ENCODE measurements at places on chromosomes 13 and 19.
A peak's percentile ranks its signal among the peaks of the same experiment; 100 is the strongest.

DNA sequence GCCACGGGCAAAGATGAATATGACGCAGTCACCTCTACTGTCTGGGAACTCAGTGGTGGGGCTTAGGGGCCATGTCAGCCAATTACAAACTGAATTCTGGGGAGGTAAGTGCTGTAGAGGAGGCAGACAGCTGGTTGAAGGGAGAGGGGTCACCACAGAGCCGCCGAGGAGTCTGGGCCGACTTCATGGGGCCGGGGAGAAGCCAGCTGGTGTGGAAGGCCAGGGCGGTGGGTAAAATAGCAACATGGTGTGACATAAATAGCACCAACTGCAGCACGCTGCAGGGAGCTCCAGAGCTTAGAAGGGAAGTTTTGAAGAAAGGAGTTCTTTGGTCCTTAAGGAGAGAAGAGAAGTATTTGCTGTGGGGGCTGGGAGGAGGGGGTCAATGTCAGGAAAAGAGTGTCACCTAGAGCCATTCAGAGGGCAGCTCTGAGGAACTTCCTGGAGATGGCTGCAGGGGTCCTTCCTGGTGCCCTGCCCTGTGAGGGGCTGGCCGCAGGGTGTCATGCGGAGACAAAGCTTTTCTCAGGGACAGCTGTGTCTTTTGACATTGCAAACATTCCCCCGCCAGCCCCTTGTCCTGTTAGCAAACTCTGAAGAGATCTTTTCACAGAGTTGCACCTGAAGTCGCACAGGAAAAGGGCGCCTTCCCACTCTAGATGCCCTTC, 6.4 kb downstream of the METTL21C start:
- no peaks in the 10 kb centered on the region for H3K36me3 ChIP-seq
- H3K4me3 ChIP-seq: no peak overlapping the region
- H3K27ac ChIP-seq: no peak overlapping the region
- DNase-seq: no peak
- H3K4me1 ChIP-seq: peaks cover 8% of the 10 kb centered on the region

GRCh38 chr13:113646921-113647340, 11.1 kb downstream of the ATP4B start:
- peaks cover 8% of the 10 kb centered on the region for H3K36me3 ChIP-seq
- H3K4me3 ChIP-seq: no peak overlapping the region
- H3K27ac ChIP-seq: no peak overlapping the region

DNA sequence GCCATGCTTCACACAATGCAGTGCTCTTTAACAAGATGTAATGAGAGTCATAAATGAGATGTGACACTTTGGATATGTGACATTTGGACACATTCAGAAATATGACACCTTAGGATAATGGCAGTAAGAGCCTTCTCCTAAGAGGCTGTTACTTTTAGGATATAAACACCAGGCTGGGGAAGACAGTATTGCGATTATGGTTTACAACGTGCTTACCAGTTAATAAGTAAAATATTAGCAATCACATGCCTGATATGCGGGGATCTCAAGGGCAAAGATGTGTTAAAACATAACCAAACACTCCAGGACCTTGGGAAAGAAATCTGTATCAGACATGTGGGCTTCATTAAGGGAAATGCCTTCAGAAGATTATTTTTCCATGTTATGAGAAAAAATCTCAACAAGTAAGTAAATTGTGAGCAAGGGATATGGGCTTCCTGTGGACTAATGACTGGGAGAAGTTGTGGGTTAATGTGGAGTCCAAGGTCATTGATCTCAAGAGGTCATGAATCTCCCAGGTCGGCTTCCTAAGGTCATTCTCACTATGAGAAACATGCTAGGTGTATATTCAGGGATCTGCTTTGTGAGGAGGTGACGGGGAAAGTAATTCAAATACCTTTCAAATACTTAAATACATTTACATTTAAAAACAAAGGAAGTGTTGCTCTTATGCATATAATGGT, 105.3 kb downstream of the STARD13 start:
- no peak for DNase-seq
- no peaks in the 10 kb centered on the region for H3K4me1 ChIP-seq
- H3K4me3 ChIP-seq: no peak overlapping the region
- H3K36me3 ChIP-seq: no peaks in the 10 kb centered on the region

- no peaks in the 10 kb centered on the region for H3K27me3 ChIP-seq
- no peak for DNase-seq
- no peak overlapping the region for H3K4me3 ChIP-seq
- no peaks in the 10 kb centered on the region for H3K36me3 ChIP-seq
Measured at GRCh38 chr13:92074658-92075057, 676.2 kb downstream of the GPC5 start.

DNA sequence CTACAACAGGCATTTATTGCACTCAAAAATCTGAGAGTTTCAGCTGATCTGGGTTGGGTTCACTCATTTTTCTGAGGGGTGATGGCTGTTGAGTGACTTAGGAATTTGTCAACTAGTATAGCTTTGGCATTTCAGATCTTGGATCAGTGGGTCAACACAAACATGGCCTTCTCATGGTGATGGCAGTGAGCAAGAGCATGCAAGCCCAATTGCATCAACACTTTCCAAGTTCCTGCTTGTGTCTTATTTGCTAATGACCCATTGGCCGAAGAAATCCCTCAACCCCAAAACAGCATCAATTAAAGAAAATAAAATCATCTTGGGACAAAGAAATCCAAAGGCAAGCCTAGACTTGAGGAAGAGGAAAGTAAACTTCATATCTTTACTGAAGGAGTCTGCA, 23.9 kb upstream of the MYCBP2 start:
- H3K27ac ChIP-seq: no peak overlapping the region
- no peaks in the 10 kb centered on the region for H3K36me3 ChIP-seq
- no peak overlapping the region for H3K4me3 ChIP-seq
- peaks cover 8% of the 10 kb centered on the region for H3K27me3 ChIP-seq

DNA sequence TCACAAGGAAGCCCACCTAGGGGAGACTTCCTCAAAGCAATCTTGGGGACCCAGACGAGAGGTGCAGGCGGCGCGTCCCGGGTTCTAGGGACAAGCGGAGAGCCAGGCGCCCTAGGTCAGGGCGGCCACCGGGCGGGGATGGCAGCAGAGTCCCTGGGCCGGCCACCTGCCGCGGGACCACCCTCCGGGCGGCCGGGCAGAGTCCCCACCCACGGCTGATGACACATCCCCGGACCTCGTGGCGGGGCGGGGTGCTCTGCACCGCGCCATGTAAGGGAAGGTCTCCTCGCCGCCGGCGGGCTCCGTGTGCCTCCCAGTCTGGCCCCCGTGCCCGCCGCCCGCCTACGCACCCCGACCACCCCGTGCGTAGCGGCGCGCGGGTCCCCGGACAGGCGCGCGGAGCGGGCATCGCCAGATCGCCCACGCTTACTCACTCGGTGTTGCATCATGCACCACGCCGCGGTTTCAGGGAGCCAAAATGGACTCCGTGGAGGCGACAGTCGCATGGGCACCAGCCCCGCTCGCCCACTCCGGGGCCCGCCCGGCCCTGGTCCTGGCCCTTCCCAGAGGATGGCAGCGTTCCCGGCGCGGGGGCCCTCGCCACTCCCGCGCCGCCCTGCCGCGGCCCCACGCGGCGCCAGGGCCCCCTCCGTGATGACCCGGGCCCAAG, 643 bp downstream of the SLC7A1 start:
- peak overlapping the region; percentile 80 for H3K27ac ChIP-seq
- peaks cover 16% of the 10 kb centered on the region for H3K36me3 ChIP-seq
- H3K4me1 ChIP-seq: peaks cover 33% of the 10 kb centered on the region
- peak; percentile 58 for DNase-seq

GRCh38 chr13:56019606-56020005, 1121.1 kb upstream of the PRR20A start:
- DNase-seq: no peak
- H3K4me1 ChIP-seq: no peaks in the 10 kb centered on the region
- no peaks in the 10 kb centered on the region for H3K36me3 ChIP-seq

GRCh38 chr19:10292789-10293636, 3.3 kb downstream of the ICAM5 start:
- H3K4me1 ChIP-seq: peaks cover 48% of the 10 kb centered on the region
- peaks cover 28% of the 10 kb centered on the region for H3K36me3 ChIP-seq
- peak overlapping the region; percentile 96 for H3K4me3 ChIP-seq
- DNase-seq: no peak

DNA sequence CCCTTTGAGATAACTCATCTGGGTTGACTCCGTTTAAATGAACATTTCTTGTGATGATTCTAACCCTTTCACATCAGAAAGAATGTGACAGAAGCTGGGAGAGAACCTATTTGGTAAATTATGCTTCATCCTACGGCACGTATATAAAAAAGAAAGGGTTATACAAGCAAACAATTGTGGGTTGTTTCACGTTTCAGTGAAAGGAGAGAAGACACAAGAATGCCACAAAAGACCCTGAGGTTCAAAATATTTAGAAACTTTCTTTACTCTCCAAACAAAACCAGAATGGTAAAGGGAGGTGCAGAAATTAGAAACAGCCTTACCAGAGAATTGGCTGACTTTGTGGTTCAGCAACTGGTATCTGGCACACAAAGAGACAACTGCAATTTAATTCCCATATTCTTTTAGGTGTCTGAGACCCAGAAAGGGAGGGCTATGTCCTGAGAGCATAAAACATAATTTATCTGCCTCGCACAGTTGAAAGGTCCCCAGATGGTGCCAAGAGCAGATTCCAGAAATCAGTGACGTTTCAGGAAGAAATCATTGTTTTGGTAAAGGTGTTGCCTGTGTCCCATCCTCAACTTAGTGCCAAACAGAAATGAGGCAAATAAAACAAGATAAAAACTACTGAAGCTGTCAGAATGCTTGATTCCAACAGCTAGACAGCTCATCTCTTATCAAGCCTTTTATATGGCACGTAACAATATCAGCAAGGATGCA, 361.4 kb downstream of the EFNB2 start:
- DNase-seq: no peak
- peaks cover 2% of the 10 kb centered on the region for H3K36me3 ChIP-seq
- H3K4me1 ChIP-seq: no peaks in the 10 kb centered on the region

GRCh38 chr13:28425793-28426192, 69.1 kb downstream of the FLT1 start:
- no peak for DNase-seq
- no peak overlapping the region for H3K4me3 ChIP-seq
- peaks cover 10% of the 10 kb centered on the region for H3K27me3 ChIP-seq
- H3K4me1 ChIP-seq: peaks cover 13% of the 10 kb centered on the region
- no peak overlapping the region for H3K27ac ChIP-seq

DNA sequence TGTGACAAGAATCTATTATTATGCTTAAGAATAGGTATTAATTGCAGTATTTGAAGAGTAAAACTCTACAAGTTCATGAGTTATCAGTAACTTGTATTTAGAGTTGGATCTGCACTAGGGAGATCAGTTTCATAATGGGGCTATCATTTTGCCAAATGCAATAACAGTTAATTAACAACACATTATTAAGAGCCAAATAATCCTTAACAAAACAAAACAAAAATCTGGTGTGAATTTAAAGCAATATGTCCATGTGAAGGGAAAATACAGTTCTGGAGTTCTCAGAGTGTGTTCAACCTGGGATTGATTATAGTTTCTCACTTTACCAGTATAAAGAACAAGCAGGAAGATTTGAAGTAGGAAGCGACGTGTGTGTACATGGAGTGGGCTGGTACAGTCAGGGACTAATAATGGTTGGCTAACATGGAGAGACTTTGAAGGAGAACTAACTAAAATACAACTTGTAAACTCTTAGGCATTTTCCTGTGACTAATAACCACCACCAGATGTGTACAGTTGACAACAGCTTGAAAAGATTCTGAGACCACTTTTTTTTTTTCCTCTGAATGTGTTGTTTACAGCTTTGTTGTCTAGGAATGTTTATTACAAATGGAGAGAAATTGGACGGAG, 58.5 kb downstream of the POSTN start:
- no peak for DNase-seq
- no peaks in the 10 kb centered on the region for H3K4me1 ChIP-seq
- no peaks in the 10 kb centered on the region for H3K36me3 ChIP-seq
- H3K27me3 ChIP-seq: no peaks in the 10 kb centered on the region

DNA sequence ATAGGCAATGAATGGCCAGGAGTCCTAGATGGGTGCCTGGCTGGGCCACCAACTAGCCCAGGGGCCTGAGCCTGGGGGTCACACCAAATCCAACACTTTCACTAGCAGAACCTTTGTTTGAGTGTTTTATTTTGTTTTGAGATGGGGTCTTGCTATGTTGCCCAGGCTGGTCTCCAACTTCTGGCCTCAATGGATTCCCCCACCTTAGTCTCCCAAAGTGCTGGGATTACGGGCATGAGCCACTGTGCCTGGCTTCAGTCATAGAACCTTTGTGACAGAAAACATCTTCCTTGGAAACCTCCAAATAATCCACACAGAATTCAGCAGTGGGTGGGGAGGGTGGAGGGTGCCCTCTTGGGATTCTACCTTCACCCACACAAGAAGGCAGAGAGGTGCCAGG, 6.1 kb downstream of the PRKACA start:
- H3K4me3 ChIP-seq: no peak overlapping the region
- peaks cover 22% of the 10 kb centered on the region for H3K36me3 ChIP-seq
- H3K27ac ChIP-seq: no peak overlapping the region
- H3K27me3 ChIP-seq: no peaks in the 10 kb centered on the region
- no peak for DNase-seq

- no peak for DNase-seq
- H3K27me3 ChIP-seq: peaks cover 14% of the 10 kb centered on the region
- no peaks in the 10 kb centered on the region for H3K4me1 ChIP-seq
- no peak overlapping the region for H3K27ac ChIP-seq
- no peak overlapping the region for H3K4me3 ChIP-seq
Measured at GRCh38 chr13:111021270-111021669, 93.8 kb upstream of the ARHGEF7 start.

DNA sequence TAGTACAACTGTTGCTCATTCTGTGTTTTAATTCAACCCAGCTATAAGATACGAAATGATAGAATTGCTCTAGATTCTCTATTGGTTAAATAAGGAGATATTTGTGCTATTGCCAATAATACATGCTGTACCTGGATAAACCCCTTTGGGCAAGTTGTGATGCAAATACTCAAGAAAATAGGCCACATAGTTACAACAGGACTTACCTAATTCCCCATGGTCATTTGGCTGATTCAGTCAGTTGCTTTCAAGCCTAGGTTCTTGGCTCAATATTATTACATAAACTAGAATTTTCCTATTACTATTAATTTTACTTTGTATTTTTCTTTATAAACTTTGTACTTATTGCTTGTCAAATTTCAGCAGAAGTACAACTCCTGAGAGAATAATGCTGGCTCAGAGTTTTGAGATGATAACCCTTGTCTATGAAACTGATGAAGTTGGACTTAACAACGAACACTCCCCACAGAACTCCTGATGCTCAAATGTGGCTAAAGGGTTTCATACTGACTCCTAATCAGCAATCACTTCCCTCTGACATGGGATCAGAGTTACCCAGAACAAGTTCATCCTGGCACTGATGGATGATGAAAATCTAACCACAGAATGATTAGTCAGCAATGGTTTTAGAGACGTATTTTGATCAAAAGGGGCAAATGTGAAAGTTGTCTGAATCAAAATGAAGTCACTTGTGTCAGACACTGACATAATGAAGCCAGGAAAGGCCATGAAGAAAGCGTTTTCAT, 221.1 kb downstream of the ITGBL1 start:
- no peak overlapping the region for H3K27ac ChIP-seq
- DNase-seq: no peak
- no peaks in the 10 kb centered on the region for H3K27me3 ChIP-seq

All from effector memory CD8-positive, alpha-beta T cell (primary cell).